ENCODE measurements at places on chromosomes 4 and X.

- DNase-seq, result no peak
These were observed 55.1 kb downstream of the FAM13A start for GRCh38 chr4:89001647-89002445.

- no peak for DNase-seq
These were observed 64.3 kb downstream of the BEX3 start for GRCh38 chrX:103440621-103441020.

DNA sequence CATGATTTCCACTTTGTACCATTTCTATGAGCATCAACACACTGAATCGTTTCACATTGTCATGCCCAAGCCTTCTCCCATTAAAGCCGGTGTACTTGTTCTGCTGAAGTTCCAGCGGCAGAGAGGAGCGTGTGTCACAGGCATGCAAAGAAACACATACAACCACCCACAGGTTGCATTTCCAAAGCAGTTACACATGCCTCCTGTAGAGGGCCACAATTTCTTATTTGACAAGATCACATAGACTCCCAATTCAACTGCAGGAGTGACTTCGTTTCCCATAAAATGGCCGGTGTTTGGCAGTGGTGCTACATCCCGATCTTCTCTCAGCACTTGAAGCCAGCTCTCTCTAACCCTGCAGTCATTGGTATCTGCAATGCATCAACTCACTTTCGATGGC, 992.6 kb downstream of the NLGN4X start:
- no peak for DNase-seq

DNA sequence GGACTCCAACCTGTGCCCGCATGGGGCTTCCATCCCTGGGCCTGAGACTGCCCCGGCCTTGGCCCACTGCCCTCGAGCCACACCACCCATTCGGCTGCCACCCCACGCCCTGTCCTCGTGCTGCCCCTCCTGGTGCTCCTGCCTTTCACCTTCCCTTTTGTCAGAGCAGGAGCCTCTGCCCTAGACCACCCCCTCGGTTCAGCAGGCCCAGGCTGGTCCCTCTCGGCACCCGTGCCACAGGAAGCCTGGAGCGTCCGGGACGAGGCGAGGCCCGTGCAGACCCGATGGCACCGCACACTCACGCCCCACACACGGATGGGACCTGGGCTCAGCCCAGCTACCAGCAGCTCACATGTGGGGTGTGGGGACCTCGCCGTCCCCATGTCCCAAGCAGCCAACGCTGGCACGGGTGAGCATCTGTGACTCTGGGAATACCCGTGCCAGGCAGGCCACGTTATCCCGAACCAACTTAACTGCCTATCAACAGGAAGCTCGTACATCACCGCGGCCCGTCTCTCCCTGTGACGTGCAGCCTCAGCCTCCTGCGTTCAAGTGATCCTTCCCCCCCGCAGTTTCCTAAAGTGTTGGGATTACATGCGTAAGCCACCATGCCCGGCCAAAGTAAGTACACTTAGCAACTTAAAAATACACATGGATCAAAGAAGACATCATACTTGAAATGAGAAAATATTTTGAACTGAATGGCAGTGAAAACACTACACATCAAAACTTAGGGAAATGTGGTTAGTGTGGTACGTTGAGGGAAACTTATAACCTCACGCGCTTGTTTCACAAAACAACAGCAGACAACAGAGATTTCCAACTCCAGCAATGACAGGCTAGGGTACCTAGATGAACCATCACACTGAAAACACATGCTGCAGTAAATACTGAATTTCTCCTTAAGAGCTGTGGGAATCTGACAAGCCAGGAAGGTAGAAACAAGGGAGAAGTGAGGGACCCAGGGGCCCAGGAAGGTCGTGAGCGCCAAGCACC, 29.0 kb downstream of the LRPAP1 start:
- DNase-seq, result no peak

DNA sequence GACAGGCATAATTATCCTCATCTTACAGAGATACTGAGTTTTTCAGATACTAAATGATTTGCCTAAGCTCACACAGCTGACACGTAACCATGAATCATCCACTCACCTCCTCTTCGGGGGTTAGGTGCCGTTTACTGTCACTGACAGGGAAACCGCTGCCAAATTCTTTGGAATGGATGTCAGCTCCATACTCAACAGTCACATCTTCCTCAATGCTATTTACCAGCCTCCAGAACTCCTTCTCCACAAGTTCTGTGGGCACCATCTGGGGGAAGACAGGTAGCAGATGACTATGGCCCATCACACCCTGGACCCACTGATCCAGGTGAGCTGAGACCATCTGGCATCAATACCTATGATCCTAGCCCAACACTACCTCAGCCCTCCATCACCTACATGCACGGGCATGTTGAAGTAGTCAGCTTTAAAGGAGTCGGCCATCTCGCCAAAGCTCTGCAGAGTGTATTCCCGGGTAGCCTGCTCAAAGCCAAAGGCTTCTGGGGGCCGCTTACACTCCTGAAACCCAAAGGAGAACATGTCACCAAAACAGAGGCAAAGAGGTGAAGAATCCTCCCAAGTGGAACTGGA, 13.5 kb downstream of the KDM5C start:
- DNase-seq, result no peak
